ENCODE measurements at places on chromosomes 4 and X.

- DNase-seq, result no peak
Measured at GRCh38 chrX:57977992-57978391, 67.7 kb upstream of the ZXDA start.

DNA sequence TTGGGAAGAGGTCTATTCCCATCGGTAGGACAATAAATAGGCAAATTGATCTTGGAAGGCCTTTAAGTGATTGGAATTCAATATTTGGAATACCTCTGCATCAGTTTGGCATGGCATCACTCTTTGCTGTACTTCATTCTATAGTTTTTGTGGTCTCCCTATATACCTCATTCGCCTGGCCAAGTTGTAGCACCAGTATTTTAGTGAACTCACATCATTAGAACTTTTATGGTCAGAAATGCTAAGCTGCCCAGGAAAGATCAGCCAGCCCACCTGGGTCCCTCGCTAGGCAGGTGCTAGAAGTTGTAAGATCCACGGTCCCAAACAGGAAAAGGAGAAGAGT, 40.3 kb downstream of the ZCCHC13 start:
- DNase-seq, result no peak

- DNase-seq, result no peak
Measured at GRCh38 chr4:25347473-25347872, 29.6 kb upstream of the ANAPC4 start.

DNA sequence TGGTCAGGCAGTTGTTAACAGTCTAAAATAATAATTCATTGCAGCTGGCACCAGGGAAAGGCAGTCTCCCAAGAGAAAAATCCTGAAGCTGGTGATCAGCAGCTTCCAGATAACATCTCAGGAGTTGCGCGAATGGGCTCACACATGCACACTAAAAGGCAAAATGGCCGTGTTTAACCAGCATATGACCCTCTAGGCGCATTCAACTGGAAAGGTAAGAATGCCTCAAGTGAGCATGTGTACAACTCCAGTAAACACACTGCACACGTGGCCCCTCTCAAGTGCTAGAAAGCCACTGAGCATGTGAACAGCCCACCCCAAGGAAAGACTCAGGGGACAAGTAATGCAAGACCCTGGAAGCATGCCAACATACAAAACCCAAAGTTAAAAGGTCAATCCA, 33.1 kb downstream of the STPG2 start:
- DNase-seq, result no peak

- no peak for DNase-seq
Measured at GRCh38 chr4:98411731-98412130, 150.5 kb downstream of the RAP1GDS1 start.

DNA sequence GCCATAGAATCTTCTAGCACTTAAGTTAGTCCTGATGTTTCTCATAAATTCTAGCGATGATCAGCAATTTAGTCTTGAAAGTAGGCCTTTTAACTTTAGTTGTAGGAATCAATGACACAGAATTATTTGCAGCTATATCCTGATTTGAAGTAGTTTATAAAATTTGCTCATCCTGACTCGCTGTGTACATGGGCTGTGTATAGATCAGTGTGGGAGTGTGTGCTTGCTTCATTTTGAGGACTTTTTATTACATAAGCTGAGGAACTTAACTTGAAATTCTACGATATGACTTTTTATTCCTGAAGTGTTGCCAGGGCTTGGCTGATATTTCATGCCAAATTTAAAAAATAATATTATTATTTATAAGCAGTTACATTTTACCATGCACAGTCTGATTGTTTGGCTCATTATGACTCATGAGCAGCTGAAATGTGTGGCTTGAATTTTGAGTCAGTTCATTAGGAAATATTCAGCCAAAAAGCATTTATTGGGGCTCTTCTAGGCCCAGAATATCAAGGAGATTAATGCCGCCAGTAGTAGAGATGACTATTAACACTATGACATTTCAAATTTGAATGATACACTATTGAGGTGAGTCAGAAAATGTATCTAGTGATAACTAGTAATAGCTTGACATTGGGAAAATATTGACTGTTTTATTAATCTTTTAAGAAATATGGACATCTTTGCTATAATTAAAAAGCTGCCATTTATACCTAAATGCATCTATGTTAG, 128.9 kb upstream of the LIMCH1 start:
- no peak for DNase-seq

- no peak for DNase-seq
Measured at GRCh38 chr4:22997358-22998224, 304.9 kb downstream of the GBA3 start.

DNA sequence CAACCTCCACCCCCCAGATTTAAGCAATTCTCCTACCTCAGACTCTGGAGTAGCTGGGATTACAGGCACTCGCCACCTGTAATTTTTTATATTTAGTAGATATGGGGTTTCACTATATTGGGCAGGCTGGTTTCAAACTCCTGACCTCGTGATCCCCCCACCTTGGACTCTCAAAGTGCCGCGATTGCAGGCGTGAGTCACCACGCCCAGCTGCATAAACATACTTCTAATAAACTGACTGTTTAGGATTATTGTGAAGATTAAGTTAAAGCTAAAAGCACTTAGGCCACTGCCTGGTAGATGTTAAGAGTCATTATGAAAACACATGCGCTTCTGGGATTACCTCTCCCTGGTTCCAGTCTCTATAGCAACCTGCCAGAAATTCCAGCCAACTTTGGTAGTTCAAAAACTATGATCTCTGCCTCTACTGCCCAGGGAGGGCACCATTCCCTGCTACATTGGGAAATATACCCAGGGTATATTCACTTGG, 30.2 kb upstream of the GRIA3 start:
- no peak for DNase-seq

DNA sequence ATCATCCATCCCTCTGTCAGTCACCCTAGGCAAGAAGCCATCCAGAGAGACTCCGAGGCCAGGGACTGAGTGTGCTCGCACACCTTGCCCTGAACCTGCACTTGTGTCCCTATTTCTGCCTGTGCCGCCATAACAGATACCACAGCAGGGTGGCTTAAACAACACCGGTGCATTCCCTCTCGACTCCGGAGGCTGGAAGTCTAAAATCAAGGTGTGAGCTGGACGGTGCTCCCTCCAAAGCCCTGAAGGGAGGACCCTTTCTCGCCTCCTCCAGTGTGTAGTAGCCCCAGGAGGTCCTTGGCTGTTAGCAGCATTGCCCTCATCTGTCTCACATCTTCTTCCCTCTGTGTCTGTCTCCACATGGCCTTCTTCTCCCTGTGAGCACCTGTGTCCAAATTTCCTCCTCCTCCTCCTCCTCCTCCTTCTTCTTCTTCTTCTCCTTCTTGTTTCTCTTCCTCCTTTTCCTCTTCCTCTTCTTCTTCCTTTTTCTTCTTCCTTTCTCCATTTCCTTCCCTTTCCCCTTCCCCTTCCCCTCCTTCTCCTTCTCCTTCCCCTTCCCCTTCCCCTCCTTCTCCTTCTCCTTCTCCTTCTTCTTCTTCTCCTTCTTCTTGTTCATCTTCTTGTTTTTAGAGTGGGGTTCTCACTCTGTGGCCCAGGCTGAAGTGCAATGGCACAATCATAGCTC, 98.1 kb upstream of the ENPP6 start:
- DNase-seq, result no peak

GRCh38 chr4:139884438-139884837, 218.8 kb downstream of the MGST2 start:
- DNase-seq, result no peak

DNA sequence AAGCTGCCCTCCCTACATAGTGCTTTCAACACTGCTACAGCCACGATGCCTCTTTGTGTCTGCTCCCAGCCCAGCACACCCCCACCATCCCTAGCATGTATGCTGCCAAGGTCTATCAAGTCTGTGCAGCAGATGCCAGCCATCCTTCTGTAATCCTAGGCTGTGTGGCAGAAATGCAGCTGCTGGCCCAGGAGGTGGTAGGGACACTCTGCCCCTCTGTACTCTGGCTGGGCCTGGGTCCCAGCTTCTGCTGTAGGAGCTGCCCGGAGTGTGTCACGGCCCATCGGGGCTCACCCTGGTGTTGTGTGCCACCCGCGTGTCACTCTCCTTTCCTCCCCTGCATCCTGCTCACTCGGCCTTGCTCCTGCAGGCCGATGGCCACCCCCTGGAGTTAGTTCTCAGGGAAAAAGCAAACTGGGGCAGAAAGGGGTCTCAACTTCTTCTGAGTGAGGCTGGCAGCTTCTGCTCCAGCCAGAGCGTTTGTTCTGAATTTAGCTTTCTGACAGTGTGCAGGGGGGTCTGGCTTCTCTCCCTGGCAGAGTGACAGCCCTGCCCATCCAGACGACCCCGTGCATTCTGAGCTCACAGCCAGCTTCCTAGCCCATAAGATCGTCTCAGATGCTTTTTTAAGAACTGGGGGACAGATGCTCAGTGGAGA, 22.7 kb downstream of the PSAPL1 start:
- no peak for DNase-seq

DNA sequence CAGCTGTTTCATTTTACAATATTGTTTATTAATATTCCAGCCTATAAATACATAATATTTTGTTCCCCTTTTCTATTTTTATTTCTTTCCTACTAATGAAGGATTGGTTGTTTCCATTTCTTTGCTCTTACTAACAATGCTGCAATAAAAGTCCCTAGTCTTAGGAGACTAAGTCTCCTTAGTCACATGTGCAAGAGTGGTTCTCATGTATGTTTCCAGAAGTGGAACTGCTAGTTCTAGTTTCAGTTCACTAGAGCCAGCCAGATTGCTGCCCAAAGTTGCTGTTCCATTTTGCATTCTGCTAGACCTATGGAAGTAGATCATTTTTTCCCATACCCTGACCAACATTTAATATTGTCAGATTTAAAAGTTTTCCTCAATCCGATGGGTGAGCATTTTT, 44.3 kb downstream of the CNGA1 start:
- no peak for DNase-seq

- DNase-seq, result no peak
Measured at GRCh38 chr4:177225605-177226004, 84.1 kb upstream of the NEIL3 start.

DNA sequence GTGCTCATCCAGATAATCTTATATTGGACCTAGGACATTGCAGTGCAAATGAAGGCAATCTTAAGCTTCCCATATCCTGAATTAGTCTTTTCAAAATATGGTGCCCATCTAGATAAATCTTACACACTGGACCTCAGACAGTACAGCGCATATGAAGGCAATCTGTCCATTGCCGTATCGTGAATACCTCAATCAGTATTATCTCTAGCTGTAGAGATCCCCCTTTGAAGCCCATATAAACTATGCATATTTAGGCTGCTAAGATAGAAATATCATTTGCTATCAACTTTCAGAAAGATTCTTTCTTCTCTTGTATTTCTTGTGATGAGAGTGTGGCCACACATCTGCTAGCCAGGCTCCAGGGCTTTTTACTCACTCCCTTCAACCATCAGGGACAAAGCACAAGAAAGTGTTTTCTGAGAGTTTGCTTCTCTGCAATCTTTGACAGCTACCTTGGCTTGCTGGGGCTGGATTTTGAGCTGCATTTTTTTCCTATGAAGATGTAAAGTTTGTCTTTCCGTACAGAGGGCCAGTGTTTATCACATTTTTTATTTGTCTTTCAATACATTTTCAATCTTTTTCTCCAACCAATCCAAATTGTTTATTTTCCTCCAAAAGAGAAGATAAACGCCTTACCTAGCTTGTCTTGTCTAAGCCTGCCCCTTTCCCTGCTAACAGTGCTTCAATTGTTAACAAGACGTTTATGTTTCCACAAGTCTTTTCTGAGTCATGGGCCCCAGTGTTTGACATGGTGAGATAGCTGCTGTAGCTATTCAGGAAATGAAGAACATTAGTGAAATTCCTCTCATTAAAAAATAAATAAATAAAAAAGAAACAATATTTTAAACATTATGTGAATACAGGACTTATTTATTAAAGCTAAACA, 57.6 kb upstream of the FAT1 start:
- DNase-seq, result no peak

DNA sequence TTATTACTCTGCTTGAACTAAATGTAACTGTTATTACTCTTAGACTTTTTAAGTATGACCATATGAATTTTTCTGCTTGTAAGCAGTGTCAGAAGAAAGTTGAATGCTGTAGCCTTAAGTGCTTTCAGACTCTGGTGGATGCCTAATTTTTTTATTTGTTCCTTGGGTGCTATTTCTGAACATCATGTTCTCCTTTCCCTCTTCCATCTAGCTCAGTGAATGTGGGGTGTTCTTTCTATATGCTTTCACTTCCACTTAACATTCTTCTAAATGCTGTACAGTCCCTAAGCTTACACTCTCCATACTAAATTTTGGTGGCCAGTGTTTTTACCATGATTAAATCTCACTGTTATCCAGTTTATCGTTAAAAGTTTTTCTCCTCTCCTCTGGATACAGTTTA, 3.6 kb downstream of the DCK start:
- DNase-seq, result no peak

DNA sequence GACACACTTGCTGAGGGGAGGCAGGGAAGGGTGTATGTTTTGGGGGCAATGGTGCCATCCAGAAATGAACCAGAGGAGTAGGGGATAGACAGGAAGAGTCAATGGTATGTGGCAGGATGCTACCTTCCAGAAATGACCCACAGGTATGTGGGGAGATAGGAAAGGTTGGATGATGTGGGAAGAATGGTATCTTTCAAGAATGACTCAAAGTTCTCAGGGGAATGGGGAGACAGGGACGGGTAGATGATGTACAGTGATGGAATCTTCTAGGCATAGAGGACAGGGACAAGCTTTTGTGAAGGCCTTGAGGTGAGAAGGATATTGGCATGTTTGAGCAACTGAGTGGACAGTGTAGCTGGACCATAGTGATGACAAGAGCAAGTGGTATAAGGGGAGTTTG, 64.9 kb downstream of the MAOA start:
- no peak for DNase-seq

GRCh38 chrX:103533511-103534216, 14.4 kb upstream of the RAB40A start:
- peak; percentile 70 for DNase-seq

DNA sequence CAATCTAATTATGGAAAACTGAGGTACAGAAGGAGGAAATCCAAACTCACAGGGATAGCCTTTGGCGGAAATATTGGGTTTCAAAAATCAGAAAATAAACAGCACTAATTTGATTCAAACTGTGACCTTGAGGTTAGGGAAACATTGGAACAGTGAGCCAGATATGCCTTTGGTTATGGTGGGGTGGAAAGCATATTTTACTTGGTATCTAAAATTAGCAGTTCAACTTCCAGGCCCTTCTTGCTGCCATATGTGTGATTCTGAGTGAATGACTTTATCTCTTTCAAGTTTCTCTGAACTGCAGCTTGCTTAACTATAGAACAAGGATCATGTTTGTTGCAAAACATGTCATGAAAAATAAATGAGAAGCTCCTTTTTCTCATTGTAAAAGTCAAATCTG, 240.9 kb upstream of the VEGFC start:
- no peak for DNase-seq

DNA sequence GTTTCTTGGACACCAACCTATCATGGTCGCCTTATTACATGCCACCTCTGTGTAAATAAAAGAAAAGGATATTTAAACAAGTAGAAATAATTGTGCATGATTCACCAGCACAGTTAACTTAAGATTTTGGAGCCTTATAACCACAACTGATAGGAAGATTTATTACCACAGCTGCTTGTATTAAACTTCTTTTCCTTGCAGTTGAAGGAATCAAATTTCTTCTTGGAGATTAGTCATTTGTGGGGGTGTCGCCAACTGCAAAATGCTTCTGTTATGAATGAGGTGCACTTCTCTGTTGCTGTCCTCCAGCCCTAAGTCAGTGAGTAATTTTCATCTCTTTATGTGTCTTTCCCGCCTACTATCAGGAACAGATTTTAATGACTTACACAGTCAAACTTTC, 73.3 kb downstream of the OR13H1 start:
- no peak for DNase-seq

- DNase-seq, result no peak
Measured at GRCh38 chr4:62881901-62882300, 1527.3 kb downstream of the TECRL start.
